Activated CD4-positive, alpha-beta memory T cell treated with anti-CD3 and anti-CD28 coated beads for 36 hours (primary cell): ENCODE measurements at places on chromosomes 4 and X. TPM values are rescaled to one million over a fixed set of nuclear protein-coding genes. Genes with fewer than 3 reads are reported as not detected.

Gene HDX
- total RNA-seq: 1.1 TPM

DNA sequence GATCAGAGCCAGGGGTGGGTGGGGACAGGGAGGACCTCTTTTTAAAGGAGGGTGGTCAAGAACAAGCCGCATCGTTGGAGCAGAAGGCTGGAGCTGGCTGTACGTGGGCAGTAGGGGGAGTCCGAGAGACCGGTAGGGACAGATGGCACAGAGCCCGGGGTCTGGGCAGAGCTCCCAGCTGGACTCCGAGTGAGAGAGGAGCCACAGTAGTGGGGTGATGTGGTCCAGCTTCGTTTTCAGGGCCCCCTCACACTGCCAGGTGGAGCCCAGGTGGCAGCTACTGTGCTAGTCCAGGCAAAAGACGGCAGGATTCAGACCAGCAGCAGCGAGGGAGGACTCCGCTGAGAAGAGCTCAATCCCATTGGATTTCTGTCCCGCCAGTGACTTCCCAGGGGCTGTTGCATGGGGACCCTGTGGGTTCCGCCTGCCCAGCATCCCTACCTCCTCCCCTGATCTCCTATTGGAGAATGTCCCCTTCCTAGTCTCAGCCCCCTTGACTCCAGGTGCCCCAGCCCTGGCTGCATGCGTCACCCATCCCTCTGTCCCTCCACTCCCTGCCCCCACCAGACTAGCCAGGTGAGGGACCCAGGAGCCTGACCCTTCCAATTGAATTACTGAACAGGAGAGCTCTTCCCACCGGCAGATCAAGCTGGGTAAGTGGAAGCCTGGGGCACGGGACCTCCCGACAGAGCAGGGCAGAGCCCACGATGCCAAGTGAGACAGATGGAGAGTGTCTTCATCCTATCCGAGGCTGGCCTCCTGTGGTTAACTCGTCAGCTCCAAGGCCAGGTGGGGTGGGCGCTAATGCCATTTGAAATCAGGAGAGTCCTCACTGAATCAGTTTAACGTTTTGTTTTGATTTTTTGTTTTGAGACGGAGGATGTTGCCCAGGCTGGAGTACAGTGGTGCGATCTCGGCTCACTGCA, 2.9 kb downstream of the ARHGAP4 start:
- no peak for DNase-seq

Gene GYPE
- total RNA-seq: 0.44 TPM

GRCh38 chr4:48779095-48779997, 733 bp downstream of the FRYL start:
- DNase-seq: peak; percentile 74

DNA sequence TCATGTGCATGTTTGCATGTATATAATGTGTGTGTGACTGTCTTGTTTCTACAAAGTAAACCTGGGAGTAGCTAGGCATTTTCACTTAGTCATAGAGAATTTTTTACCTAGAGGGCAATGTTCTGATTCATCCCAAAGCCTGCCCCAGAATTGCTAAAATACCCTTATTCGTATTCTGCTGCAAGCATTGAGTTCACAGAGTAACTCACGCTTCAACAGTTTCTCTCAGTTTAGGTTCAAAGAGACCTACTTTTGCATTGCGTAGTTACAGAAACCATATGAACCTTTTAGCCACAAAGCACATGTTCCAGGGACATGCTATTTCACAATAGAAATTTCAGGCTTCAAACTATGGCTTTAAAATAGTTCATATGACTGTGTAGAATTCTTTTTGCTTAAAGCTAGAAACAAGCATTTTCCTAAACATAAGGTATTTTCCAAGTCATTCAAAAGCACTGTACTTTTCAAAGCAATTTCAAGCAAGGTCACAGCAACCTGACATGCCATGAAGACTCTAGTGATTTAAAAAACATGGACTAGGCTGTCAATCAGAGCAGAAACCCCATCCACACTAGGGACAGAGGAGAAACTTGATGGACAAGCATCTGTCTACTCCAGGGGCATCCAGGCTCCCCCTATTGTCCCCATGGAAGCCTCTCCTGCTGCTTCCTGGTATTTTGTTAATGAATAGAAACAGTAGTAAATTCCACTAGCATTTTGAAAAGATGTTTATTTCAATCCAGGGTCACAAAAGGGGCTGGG, 81.5 kb upstream of the MAPK10 start:
- DNase-seq: no peak

Gene XAGE1A
- total RNA-seq: not detected

Gene SLC10A6
- total RNA-seq: not detected

- no peak for DNase-seq
Measured at GRCh38 chr4:86557526-86557925, 36.6 kb upstream of the PTPN13 start.

GRCh38 chr4:82437285-82438005, 7.1 kb downstream of the ENOPH1 start:
- DNase-seq: no peak

Gene TBX22
- total RNA-seq: not detected

Gene HSFX4
- not detected for total RNA-seq

Gene DGAT2L6
- not detected for total RNA-seq

GRCh38 chr4:148044912-148045352, 313.0 kb downstream of the ARHGAP10 start:
- DNase-seq: no peak

Gene ZFP42
- not detected for total RNA-seq

DNA sequence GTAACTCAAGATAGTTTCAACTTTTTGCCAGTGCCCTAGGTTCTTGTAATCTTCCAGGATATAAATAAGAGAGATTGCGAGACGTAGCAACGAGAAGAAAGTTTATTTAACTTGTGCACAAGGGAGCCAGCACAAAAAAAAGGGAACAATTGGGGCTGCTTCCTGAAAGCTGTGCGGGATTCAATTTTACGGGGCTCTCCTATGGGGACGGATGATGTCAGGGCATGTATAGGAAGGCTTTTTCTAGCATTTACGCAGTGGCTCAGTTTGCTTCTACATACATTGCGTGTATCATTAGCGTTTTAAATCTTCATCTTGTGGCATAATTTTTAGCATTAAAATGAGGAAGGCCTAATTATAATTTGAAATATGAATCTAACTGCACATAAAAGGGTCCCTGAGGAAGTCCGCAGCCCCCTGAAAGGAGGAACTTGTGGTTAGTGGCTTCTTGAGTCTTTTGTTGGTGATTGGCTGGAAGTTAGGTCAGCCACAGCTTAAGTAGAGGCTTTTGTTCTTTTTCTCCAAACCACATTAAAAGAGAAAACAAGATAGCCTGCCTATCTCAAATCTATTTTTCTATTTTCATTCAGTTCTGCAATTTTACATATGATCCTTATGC, 668.2 kb upstream of the NDST4 start:
- DNase-seq: no peak

Gene KLHL13
- total RNA-seq: 0.39 TPM

GRCh38 chr4:184385705-184386141, 88.6 kb downstream of the IRF2 start:
- DNase-seq: no peak

- peak; percentile 56 for DNase-seq
Measured at GRCh38 chr4:139014371-139015268, 961 bp upstream of the NOCT start.

Gene DDIT4L
- 0.24 TPM for total RNA-seq

GRCh38 chr4:122742933-122743829, 10.7 kb downstream of the BBS12 start:
- DNase-seq: no peak

Gene PDHA1
- 245 TPM for total RNA-seq

- DNase-seq: peak; percentile 28
Measured at GRCh38 chrX:149837639-149838038, 43.3 kb upstream of the MAGEA8 start.

DNA sequence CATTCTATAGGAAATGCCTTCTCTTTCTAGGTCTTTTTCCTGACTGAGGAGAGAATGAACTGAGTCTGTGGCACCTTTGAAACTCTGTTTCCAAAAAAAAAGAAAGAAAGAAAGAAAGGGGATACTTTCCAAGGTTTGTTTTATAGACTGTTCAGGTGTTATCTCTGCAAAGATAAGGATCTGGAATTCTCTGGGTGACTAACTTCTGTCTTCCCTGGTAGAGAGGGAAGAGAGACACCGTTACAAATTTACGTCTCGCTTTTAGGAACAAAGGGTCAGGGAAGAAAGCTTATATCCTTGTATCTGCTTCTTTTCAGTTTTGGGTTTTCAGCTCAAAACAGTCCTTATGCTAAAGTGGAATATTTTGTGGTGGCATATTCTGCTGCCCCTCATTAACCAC, 314.1 kb downstream of the RAPGEF2 start:
- DNase-seq: no peak

GRCh38 chrX:41449131-41449530, 2.0 kb downstream of the NYX start:
- DNase-seq: no peak

Gene IQCM
- total RNA-seq: not detected

GRCh38 chr4:180636696-180637404, 1606.4 kb upstream of the TENM3 start:
- DNase-seq: no peak

DNA sequence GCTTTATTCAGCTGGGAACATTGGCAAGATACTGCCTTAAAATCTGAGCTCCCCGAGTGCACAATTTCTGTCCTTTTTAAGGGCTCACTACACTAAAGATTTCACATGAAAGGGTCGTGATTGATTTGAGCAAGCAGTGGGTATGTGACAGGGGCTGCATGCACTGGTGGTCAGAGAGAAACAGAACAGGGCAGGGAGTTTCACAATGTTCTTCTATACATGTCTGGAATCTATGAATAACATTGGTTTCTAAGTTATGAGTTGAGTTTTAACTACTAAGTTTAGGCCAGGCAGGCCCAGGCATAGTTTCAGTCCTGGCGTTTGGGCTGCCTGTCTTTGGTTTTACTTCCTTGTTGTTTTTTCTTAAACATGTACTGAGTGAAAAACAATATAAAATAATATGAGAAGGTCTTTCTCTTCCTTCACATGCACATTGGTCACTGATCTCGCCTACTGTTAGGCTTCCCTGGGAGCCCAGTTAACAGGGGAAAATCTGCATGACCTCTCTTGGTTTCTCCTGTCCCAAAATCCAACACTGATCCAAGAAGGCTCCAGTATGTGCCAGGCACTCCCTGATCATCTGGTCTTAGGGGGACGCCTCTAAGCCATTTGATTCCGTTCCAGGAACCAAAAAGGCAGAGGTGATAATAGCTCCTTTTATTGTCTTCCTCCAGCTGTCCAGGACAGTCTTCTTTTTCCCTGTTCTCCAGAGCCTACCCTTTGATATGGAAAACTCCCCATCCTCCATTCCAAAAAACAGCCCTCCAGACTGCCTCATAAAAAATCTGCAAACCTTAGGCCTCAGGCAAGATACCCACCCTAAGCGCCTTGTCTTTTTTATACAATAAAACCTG, at the start of gene UGT2B17:
UGT2B17 (minus strand) TSS at position 51 of the 854 bp plus-strand sequence. CDS start 7,838 bp downstream, outside the sequence.
- DNase-seq: no peak

Gene XG
- not detected for total RNA-seq

DNA sequence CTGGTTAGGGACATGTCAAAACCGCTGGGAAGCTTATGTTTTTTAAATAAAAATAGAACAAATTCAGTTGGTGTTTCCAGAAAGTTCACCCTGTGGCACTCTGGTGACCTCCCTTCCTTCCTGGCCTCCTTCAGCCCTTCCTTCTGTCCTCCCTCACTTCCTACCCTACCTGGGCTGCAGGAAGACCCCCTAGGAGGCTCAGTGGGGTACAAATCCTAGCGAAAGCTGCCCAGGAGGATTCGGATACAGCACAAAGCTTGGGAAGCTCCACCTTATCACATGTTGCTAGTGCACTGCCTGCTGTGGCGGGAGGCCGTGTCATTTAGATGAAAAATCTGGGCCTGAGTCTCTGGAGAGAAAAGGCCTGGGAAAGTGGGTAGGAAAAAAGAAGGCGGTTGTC, 60.5 kb downstream of the FHDC1 start:
- no peak for DNase-seq

DNA sequence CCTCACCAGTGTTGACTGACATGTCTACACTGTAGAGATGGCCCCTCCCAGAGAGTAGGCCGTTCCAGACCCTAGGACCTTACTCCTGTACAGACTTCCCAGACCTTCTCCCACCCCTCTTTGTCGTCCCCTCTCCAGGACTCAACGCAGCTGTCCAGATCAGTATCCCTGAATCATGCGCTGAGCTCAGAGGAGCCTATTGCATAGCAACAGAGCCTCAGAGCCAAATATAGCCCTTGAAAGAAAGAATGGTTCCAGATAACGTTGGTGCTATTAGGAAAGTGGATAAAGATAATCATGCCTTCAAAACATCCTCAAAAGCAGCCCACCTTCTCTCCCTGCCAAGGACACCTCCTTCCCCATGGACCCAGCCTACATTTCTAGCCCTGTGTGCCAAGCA, 27.8 kb upstream of the NXF3 start:
- no peak for DNase-seq

DNA sequence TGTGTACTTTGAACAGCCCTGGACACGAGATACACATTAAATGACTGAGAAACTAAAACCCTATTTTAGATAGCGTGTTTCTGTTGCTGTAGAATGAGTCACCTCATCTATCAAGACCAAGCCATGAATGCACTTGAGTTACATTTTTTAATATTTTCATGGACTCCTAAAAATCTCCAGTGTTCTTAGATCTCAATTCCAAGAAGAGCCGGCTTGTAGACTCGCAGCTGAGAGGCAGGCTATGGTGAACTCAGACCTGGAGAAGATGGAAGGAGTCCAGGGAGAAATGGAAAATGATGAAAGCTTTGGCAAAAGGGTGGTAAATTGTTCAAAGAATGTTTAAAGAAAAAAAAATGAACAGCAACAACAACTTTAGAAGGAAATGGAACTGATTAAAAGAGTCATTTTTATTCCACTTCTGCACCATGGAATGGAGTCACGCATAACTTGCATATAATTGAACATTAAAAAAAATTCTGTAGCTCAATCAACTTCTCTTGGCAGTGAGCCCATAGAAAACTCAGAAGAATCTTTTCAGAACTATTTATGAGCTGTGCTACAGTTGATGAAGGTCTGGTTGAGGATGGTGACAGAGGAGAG, 129.8 kb downstream of the MXRA5 start:
- no peak for DNase-seq

Gene SSX3
- not detected for total RNA-seq

GRCh38 chrX:1244164-1245076, 24.2 kb upstream of the CSF2RA start:
- DNase-seq: peak; percentile 31

- no peak for DNase-seq
Measured at GRCh38 chr4:88275516-88275915, 8.8 kb downstream of the PPM1K start.

GRCh38 chrX:46251755-46252154, 293.5 kb downstream of the ZNF674 start:
- DNase-seq: no peak

Gene TMPRSS11A
- total RNA-seq: not detected

GRCh38 chr4:4502694-4503311, 39.0 kb downstream of the STX18 start:
- peak; percentile 54 for DNase-seq

- DNase-seq: no peak
Measured at GRCh38 chrX:53695946-53696549, 9.5 kb upstream of the HUWE1 start.

DNA sequence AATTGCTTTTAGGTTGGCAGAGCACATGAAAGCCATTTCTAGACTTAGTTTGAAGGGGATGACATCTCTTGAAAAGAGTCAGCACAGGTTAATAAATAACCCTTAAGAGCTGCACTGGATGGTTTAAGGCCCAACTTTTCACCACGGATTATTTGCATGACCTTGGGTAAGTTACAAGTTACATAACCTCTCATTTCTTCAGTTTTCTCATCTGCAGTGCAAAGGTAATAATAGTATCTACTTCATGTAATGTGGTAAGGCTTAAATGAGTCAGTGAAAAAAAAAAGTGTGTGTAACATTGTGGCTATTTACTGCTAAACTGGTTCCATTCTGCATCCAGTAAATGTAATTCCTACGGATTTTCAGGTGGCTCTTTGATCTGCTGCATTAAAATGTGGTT, 715.8 kb downstream of the CCSER1 start:
- DNase-seq: no peak

- DNase-seq: no peak
Measured at GRCh38 chr4:152232271-152232670, 303.6 kb downstream of the FBXW7 start.

Gene RGN
- total RNA-seq: not detected
